ENCODE measurements at places on chromosomes 7 and 10. TPM values are rescaled to one million over a fixed set of nuclear protein-coding genes. Genes with fewer than 3 reads are reported as not detected.

DNA sequence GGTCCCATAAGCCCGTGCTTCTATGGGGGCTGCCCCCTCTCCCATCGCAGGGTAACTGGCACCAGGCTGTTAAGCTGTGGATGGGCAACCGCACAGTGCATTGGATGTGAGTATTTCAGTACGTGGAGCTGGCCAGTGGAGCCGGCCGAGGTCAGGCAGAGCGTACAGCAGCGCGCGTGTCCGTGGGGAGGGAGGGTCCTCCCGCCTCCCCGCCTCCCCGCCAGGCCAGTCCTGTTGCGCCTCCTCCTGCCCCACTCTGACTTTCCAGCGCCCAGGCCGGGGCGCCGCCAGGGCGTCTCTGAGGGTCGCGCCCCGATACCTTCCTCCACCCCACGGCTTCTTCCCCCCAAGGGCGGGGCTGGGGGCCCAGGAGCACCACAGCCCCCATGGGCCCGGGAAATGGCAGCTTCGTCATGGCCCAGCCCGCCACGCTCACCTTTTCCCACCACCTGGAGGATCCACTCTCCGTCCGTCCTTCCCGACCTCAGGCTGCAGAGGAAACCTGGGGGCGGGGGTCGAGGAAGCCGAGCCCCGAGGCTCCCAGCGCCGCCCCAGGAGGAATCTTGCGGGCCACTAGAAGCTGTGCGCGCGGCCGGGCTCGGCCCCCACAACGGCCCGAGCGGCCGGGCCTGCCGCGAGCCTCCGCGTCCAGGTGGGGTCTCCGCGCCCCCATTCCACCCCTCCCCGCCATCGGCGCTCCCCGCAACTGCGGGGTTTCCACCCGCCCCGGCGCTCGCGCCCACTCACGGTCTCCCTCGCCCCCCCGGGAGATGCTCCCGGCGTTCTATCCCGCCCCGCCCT, 831 bp upstream of the PFKP start:
- DNase-seq: no peak
- peak overlapping the region; percentile 40 for H3K4me3 ChIP-seq
- H3K36me3 ChIP-seq: no peaks in the 10 kb centered on the region
- peaks cover 9% of the 10 kb centered on the region for H3K4me1 ChIP-seq

GRCh38 chr7:37341033-37341630, 107.5 kb downstream of the ELMO1 start:
- H3K27me3 ChIP-seq: no peaks in the 10 kb centered on the region
- H3K4me1 ChIP-seq: no peaks in the 10 kb centered on the region
- H3K4me3 ChIP-seq: no peak overlapping the region

- no peak for DNase-seq
- H3K36me3 ChIP-seq: no peaks in the 10 kb centered on the region
- H3K27ac ChIP-seq: no peak overlapping the region
- no peak overlapping the region for H3K4me3 ChIP-seq
Observed at GRCh38 chr7:71313553-71313952, 181.6 kb downstream of the GALNT17 start.

DNA sequence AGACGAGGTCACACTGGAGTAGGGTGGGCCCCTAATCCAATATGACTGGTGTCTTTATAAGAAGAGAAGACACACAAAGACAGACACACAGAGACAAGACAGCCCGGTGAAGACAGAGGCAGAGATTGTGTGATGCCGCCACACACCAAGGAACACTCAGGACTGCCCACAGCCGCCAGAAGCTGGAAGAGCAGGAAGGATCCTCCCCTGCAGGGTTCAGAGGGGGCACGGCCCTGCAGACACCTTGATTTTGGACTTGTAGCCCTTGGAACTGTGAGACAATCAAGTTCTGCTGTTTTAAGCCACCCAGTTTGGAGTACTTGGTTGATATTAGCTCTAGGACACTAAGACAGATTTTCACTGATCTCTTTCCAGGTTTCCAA, 72.1 kb upstream of the NANOS1 start:
- no peaks in the 10 kb centered on the region for H3K36me3 ChIP-seq
- peaks cover 4% of the 10 kb centered on the region for H3K4me1 ChIP-seq
- no peak overlapping the region for H3K27ac ChIP-seq
- H3K27me3 ChIP-seq: peaks cover 3% of the 10 kb centered on the region

- H3K4me3 ChIP-seq: no peak overlapping the region
- H3K4me1 ChIP-seq: no peaks in the 10 kb centered on the region
- no peaks in the 10 kb centered on the region for H3K36me3 ChIP-seq
- no peak overlapping the region for H3K27ac ChIP-seq
- no peaks in the 10 kb centered on the region for H3K27me3 ChIP-seq
- no peak for DNase-seq
Observed at GRCh38 chr7:19262826-19263225, 117.6 kb upstream of the FERD3L start.

GRCh38 chr7:105934572-105935185, 28.4 kb upstream of the CDHR3 start:
- H3K27ac ChIP-seq: no peak overlapping the region
- H3K4me1 ChIP-seq: peaks cover 9% of the 10 kb centered on the region
- H3K4me3 ChIP-seq: no peak overlapping the region
- H3K27me3 ChIP-seq: no peaks in the 10 kb centered on the region

- H3K27ac ChIP-seq: no peak overlapping the region
- H3K36me3 ChIP-seq: no peaks in the 10 kb centered on the region
- no peak for DNase-seq
- no peaks in the 10 kb centered on the region for H3K4me1 ChIP-seq
Observed at GRCh38 chr7:92404170-92404614, 43.1 kb upstream of the GATAD1 start.

GRCh38 chr10:89837165-89838043, 136.0 kb downstream of the KIF20B start:
- no peaks in the 10 kb centered on the region for H3K4me1 ChIP-seq
- no peak overlapping the region for H3K27ac ChIP-seq
- DNase-seq: peak; percentile 42
- H3K4me3 ChIP-seq: peak overlapping the region; percentile 45

GRCh38 chr10:68096913-68097516, 12.3 kb upstream of the MYPN start:
- peak overlapping the region; percentile 72 for H3K27ac ChIP-seq
- no peaks in the 10 kb centered on the region for H3K36me3 ChIP-seq

DNA sequence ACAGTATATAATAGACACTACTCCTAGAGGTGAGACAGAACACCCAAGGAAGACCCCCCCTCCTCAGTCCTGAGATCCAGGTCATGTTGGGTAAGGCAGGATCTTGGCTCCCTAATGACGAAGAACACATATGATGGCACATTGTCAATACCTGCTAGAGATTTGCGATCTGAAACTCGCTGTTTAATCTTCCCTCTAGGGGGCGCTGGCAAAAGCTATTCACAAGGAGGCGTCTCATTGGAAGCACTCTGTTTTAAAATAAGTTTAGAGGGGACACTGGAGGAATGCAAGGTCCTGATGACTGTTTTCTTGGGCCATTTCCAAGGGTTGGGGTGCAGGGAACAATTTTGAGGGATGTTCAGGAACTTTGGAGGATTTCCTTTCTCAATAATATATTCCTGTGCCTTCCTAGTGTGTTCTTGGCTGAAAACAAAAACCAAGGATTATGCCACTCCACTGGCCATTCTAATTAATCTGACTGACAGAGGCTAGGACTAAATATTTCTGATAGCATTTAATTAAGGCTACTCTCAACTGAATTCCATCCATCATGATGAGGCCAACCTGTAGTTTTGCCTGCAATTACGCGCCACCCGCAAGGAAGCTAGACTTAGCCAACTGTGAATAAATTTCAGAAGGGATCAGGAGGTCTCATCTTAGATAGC, 1013.8 kb upstream of the MBL2 start:
- no peak for DNase-seq
- no peaks in the 10 kb centered on the region for H3K4me1 ChIP-seq
- H3K27me3 ChIP-seq: no peaks in the 10 kb centered on the region
- H3K36me3 ChIP-seq: no peaks in the 10 kb centered on the region

IRF5 gene
- not detected for polyA plus RNA-seq

PKD1L1 gene
- polyA plus RNA-seq: 0.12 TPM

MACC1 gene
- polyA plus RNA-seq: under 0.01 TPM

PCLO gene
- 0.10 TPM for polyA plus RNA-seq
